ENCODE measurements at places on chromosomes 6 and 20. TPM values are rescaled to one million over a fixed set of nuclear protein-coding genes. Genes with fewer than 3 reads are reported as not detected.

GRCh38 chr20:8587810-8588209, 455.7 kb downstream of the PLCB1 start:
- ATAC-seq = peak; percentile 9

DNA sequence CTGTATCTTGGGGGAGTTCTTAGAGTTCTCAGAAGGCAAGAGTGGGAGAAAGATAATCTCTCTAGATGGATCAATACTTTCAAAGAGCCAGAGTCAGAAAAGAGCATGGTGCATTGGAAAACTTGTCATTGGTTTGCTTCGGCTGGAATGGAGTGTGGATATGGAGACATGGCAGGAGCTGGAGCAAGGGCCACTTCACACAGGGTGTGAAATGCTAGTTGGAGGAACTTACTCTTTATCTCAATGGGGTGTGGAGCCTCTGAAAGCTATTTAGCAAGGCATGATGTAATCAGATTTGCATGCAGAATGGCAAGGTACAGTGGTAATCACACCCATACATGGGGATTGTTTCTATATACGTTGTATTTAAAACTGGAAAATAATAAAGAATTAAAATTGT, 31.5 kb upstream of the PAQR8 start:
- ATAC-seq = no peak

Gene GINS1
- 20.9 TPM for total RNA-seq

Gene GPR6
- not detected for total RNA-seq

DNA sequence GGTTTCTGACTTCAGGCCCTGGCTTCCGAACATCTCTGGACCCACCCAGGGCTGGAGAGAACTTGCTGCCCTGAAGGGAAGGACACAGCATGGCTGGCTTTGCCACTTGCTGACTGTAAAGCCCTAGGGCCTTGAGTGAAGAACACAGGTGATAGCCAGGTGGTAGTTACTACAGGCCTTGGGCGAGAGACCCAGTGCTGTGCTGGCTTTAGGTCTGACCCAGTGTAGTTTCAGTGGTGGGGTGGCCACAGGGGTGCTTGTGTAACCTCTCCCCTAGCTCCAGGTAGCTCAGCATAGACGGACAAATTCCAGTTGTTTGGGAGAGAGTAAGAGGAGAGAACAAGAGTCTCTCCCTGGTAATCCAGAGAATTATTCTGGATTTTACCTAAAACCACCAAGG, 27.1 kb downstream of the NCOA6 start:
- ATAC-seq = no peak

- no peak for ATAC-seq
Observed at GRCh38 chr6:22499815-22500214, 69.6 kb upstream of the HDGFL1 start.

Gene KHDC1L
- not detected for total RNA-seq

- ATAC-seq = no peak
Observed at GRCh38 chr6:94510877-94511276, 1066.5 kb upstream of the MANEA start.

Gene PHACTR1
- 1.5 TPM for total RNA-seq

- ATAC-seq = no peak
Observed at GRCh38 chr6:88908598-88909548, 54.5 kb downstream of the RNGTT start.

DNA sequence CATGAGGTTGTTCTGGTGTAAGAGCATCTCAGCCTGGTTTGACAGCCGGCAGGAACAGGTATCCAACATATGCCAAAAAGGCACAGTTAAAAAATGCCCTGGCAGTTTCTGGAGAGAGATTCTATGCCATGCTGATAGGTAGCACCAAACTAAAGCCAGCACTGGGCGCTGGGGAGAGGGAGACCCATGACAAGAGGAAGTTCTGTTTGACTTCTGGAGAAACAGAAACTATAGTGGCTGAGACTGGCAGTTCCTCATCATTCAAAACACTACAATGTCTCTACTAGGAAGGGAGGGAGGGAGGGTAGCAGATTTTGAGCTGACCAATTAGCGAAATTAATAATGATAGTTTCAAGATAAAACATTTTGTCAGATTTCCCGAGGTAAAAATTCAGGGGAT, 174.1 kb downstream of the ADAT2 start:
- no peak for ATAC-seq

DNA sequence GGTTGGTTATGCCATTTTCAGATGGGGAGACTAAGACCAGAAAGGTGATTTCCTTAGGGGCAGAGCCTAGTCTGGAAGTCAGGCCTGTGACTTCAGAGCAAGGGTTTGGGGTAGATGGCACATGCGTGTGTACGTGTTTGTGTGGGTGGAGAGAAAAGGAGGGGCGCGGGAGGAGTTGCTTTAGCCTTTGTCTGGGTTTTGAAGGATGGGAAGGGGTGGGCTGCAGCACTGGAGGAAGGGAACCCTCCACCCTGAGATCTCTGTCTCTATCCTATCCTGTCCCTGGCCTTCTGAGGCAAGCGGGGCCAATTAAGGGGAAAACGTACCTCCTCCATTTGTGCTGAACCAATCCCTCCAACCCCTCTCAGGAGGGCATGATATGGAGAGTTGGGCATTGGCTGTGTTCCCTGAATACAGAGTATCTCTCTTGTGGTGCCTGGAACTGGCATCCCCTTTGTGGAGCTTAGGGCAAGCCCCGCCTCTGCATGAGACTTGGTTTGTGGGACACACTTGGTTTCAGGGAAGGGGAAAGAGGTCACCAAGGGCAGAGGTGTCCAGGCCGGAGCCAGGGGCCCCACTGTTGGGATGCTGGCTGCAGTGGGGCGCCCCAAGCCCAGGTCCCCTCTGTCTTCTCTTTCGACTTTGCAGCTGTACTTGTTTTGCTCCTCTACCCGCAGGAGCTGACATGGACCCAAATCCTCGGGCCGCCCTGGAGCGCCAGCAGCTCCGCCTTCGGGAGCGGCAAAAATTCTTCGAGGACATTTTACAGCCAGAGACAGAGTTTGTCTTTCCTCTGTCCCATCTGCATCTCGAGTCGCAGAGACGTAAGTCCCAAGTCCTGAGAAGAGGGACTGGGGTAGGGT, at the start of gene DBNDD2:
DBNDD2 (plus strand) TSS at position 507 of the 863 bp plus-strand sequence; CDS start at position 686, 179 bp downstream.
- no peak for ATAC-seq

DNA sequence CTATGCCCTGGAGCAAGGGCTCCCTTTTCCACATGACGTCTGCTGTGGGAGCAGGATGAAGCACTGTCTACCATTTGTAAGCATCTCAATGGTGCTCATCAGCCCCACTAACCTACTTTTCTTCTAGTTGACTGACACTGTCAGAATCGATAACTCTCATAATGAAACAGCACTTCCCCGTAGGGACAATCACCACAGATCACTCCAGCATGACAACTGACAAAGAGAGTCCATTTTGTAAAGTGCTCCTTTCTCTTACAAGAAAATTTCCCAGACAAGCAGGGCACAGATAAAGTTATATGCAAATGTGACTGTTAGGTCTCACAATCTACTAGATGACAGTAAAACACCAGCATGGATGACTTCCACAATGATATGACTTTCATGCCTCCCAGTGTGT, 46.4 kb downstream of the HEBP2 start:
- ATAC-seq = peak; percentile 47

Gene LHFPL5
- total RNA-seq = 0.26 TPM

GRCh38 chr6:135233686-135234491, 52.8 kb downstream of the MYB start:
- ATAC-seq = peak; percentile 28

Gene ARFGEF3
- 8.0 TPM for total RNA-seq

DNA sequence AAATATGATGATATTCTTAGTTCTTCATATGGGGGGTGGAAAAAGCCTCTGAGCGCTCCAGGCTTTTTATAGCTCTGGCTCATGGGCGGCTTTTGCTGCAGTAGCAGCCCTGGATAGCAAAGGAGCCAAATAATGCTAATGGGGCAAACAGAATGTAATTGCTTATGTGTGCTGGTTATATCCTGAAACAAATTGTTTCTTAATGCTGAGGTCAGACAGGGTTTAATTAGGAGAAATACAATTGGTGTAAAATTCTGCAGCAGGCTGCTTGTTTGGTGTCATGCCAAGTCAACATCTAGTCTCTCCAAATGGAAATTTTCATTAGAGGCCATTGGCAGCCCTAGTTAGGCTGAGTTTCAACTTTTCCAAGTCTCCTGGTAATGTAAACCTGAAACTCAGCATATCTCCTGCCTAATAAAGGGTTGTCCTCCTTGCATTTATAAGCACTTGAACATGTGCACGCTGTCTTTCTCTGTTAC, 530.1 kb upstream of the NOX3 start:
- no peak for ATAC-seq

DNA sequence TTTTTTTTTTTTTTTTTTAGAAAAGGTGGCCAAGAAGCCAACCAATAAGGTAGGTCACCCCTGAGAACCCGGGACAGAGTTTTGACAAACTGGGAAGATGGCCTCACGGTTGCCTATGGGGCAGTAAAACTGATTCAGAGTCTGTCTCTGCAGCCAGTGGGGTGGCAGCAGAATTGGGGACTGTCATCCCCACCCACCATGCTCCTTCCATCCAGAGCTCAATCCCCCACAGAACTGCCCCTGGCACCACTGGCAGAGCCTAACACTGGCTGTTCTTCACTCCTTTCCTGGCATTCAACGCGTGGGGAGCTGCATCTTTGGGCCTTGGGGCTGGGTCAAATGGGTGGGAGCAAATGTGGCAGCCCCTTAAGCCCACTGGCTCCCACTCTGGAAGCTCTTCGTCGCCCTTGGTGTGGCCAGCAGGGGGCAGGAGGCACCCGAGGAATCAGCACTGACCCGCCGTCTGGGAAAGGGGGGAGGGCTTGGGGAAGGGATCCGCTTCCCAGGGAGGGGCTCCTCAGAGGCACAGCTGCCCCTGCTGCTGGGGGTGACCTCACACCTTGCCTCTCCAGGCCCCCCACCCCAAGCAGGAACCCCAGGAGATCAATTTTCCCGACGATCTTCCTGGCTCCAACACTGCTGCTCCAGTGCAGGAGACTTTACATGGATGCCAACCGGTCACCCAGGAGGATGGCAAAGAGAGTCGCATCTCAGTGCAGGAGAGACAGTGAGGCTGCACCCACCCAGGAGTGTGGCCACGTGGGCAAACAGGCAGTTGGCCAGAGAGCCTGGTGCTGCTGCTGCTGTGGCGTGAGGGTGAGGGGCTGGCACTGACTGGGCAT, 10.4 kb downstream of the CD40 start:
- no peak for ATAC-seq

DNA sequence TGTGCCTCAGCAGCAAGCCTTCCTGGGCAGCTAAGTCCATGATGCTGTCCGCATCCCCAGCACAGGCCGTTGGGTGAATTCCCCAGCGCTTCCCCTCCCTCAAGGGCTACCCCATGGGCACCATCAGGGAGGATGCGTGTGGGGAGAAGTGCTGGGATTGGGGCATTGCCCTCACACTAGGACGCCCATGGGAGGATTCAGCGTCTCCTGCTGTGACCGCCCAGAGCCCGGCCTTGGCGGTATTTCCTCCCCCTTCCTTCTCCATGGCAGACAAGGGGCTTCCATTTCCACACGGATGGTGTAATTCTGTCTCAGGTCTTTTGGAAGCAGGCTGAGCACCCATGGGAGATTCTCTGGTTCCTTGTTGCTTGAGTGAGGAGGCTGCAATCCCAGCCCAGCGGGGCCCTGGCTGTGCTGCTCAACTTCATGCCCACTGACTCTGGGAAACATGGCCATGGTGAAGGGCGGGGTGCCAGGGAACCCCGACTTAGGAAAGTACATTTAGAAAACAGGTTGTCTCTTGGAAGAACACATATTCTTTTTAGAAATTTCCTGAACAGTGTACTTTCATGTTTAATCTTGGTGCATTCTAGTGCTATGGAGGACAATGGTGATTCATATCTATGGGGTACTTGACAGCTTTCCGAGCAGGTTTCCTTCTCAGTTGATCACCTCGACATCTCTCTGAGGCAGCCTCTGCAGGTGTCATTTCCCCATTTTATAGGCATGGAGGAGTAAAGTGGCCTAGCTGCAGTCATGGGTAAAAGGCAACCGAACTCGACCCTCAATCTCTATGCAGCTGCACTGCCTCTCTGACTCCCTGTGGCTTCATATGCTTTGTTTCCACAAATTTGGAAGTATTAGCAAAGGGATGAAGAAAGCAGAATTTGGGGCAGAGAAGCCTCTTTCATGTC, 178.2 kb upstream of the CST7 start:
- no peak for ATAC-seq
